ENCODE measurements at places on chromosomes 11 and 22.

- DNase-seq: no peak
These were observed 98.8 kb downstream of the MED15 start for GRCh38 chr22:20606041-20606783.

DNA sequence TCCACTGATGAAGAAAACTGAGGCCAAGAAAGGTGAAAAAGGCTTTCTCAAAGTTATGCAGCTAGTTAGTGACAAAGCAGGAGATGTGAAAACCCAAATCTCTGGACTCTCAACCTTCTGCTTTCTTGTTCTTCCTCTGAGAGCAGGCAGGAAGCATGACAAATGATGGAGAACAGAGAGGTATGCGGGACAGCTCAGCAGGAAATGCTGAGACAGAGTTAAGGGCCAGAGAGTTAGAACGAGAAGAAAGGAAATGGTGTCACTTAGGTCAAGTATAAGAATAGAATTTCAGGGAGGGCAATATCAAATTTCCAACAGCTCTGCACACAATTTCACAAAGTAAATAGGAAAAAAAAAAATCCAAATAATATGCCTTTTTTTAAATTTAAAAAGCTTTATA is 67.6 kb upstream of the ARHGAP42 start:
- DNase-seq: no peak

DNA sequence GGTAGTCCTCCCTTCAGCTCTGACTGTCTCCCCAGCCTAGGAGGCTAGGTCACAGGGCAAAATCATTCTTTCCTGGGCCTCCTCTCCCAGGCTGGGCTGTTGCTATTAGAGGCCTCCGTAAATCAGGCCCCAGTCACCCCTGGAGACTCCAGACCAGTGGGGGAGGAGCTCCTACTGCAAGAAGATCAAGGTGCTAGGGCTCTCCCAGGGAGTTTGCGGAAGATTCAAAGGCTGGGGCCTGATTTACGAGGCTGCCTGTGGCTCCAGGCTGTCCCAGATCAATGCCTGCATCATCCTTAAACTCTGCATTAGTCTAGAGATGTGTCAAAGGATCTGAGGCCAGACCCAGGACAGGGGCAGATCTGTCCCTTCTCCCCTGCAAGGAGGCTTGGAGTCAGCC is 346.2 kb downstream of the TENM4 start:
- no peak for DNase-seq

GRCh38 chr11:122103726-122104125 is 12.3 kb downstream of the BLID start:
- DNase-seq: no peak

GRCh38 chr11:119121811-119122124 is 388 bp downstream of the HINFP start:
- no peak for DNase-seq

- no peak for DNase-seq
These were observed 301.8 kb upstream of the API5 start for GRCh38 chr11:43010042-43010441.

GRCh38 chr11:28842716-28843115 is 734.5 kb downstream of the METTL15 start:
- DNase-seq: no peak

DNA sequence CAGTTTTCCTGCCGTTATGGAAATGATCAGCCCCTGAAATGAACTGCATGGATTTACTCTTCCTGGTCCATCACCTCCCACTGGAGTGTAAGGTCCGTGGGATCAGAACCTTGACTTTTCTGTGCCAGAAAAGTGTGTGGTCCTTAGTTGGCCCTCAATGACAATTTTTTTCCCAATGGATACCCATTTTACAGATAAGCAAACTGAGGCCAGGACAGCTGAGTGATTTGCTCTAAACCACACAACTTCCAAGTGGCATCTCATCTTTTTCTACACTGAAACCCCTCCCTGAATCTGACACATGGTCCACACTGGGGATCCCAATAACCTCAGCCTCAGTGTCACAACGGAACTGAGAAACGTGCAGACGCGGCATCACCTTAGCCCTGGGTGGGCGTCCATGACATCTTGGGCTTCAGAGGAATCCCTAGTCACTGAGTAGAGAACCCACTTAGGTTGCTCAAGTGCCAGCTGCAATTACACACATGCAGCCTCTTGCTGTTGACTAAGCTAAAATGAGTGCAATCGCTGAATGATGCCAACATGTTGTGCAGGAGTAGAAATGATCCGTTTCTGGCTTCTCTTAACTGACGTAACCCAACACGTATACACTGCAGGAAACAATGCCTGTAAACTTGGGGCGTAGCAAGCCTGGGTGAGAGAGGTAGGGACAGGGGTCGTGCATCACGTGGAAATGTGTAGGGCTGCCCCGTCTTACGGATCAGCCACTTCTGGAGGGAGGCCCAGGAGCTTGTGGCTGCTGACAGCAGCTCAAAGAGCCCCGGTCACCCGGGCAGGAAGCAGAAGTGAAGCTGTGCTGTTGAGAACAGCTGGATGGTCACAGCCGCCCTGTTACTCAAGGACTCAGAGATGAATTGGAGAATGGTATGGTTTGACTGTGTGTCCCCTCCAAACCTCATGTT is 136.3 kb downstream of the SHANK2 start:
- DNase-seq: no peak
